ENCODE measurements at places on chromosomes 2 and 18. TPM values are rescaled to one million over a fixed set of nuclear protein-coding genes. Genes with fewer than 3 reads are reported as not detected.

The GKN2 gene
- not detected for total RNA-seq

The RIT2 gene
- total RNA-seq: not detected

The KYNU gene
- 3.3 TPM for total RNA-seq

The NPC1 gene
- 63.7 TPM for total RNA-seq

The SPDYA gene
- 1.2 TPM for total RNA-seq

The MBD1 gene
- total RNA-seq: 101 TPM

GRCh38 chr18:5300476-5301010, 5.0 kb upstream of the ZBTB14 start:
- DNase-seq: no peak

GRCh38 chr2:233289648-233290047, 18.0 kb upstream of the SAG start:
- DNase-seq: no peak

DNA sequence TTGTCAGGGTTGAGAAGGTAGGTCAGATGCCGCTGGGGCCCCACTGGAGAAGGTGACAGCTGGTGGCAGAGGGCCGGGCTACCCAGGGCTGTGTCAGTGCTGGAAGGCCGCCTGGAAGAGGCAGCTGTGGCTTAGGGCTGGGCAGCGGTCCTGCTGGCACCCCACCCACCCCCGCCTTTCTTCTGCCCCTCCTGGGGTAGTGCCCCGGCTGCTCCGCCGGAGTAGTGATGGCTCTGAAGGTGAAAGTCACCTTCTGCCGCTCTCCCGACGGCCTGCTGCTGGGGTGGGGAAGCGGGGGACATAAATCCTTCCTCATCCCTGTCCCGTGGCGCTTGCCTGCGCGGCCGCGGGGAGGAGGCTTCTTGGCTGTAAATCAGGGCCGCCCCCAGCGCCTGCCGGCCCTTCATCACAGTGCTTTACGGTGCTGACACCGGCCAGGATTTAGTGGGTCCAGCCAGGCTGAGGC, 332.2 kb downstream of the DYSF start:
- DNase-seq: peak; percentile 70

- DNase-seq: no peak
These were observed 955.8 kb upstream of the LRRTM1 start for GRCh38 chr2:81260320-81260719.

GRCh38 chr2:235956281-235956970, 211.8 kb downstream of the GBX2 start:
- no peak for DNase-seq

DNA sequence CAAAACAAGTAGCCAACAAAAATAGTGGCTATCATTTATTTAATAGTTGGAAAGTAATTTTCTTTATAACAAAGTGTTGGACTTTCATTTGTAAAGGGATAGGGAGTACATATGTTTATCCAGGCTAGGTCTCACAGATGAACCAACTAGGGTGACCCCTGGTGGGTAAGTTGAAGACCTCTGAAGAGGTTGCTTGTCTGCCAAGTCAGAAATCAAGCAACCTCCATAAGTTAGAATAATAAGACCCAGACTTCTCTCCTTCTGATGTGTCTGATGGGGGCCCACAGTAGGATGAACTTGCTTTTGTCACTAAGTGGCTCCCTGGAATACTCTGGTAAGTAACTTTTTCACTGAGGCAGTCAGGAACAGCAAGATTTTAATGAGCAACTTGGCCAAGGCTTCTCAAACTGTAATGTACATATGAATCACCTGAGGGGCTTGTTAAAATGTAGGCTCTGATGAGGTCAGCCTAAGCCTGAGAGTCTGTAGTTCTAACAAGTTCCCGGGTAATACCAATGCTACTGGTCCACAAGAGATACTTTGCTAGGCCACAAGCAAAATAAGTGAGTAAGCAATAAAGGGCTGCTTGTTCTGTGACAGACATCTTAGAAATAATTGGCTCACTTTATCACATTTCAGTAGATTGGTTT, 319.6 kb downstream of the PIK3C3 start:
- DNase-seq: no peak

GRCh38 chr18:46408334-46408987, 248.6 kb downstream of the LOXHD1 start:
- no peak for DNase-seq

GRCh38 chr2:233350708-233351107, 3.6 kb upstream of the DGKD start:
- no peak for DNase-seq

- DNase-seq: no peak
These were observed 25.2 kb downstream of the SCN9A start for GRCh38 chr2:166350525-166350924.

DNA sequence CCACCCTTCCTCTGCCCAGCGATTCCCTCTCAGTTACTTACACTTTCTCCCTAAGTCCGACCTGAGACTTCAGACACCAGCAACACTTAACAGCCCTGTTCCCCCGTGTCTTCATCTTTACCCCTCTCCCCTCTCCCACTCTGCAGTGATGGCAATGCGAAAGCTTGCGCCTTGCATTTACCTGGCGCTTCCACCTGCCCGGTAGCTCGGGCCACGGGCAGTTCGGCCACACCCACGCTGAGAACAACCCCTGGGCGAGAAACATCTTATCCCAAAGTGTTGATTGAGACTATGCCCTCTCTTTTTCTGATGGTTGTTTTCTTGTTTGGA, 558 bp downstream of the DNAJC10 start:
- no peak for DNase-seq

- no peak for DNase-seq
These were observed 84.3 kb downstream of the RAPGEF4 start for GRCh38 chr2:172819943-172820342.
